ENCODE measurements at places on chromosomes 12 and 14.

- DNase-seq = no peak
These were observed 2.4 kb downstream of the TMEM121 start for GRCh38 chr14:105528586-105529318.

GRCh38 chr14:31006703-31007102 lies 18.7 kb upstream of the AP4S1 start:
- DNase-seq = no peak

GRCh38 chr14:34362641-34363251 lies 99.3 kb downstream of the SPTSSA start:
- DNase-seq = no peak

DNA sequence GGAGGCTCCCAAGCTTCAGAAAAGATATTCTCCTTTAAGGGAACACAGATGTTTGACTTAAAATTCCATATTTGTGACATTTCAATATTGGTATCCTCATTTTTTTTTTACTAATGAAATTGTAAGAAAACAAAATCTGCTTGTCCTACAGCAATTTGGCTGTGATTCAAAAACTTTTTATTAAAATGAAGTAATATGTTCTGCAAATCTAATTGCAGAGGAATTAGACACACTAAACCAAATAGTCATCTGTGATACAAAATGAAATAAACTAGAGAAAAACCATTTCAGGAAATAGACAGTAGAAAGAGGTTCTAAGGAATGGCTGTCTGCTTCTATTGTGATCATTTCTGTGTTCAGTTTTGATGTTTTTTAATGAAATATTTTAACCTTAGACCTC lies 50.1 kb upstream of the HIF1A start:
- DNase-seq = no peak

- no peak for DNase-seq
These were observed 46.4 kb downstream of the TRPV4 start for GRCh38 chr12:109786799-109787198.

GRCh38 chr12:90211017-90211416 lies 502.4 kb upstream of the ATP2B1 start:
- peak; percentile 78 for DNase-seq

DNA sequence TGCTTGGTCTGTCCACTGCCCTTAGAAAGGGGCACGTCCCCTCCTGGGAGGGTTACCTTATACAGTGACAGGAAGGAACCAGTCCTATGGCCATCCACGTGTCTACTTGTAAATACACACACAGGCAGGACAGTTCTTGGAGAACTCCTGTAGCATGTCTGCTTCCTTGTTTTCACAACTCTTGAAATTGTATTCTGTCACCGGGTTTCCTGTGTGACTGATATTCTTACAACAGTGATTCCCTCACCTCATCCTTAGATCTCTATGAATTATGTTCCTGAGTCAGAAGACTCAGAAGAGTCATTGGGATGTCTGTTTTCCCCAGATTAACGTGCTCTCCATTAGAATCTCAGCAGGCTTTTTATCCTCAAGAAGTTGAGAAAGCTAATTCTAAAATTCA lies 44.1 kb upstream of the DYNC1H1 start:
- DNase-seq = no peak

DNA sequence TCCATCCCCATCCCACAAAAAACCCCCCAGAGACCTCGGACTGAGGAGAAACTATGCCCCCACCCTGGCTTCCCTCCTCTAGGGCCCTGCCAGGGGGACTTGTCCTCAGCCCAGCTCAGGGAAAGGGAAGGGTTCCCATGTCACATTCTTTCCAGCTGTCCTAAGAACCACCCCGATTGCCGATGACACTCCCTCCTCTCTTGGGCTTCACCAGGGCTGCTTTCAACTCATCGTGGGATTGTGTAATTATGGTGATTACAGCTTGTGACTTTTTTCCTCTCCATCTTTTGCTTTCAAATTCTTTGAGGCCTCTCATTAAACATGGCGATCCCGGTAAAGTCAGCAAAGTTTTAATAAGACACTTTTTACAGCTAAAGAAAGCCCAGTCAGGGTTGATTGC lies 344.0 kb downstream of the DPF3 start:
- no peak for DNase-seq

GRCh38 chr12:22287101-22287500 lies 47.4 kb downstream of the ST8SIA1 start:
- DNase-seq = no peak

GRCh38 chr12:24884911-24885310 lies 64.0 kb downstream of the BCAT1 start:
- no peak for DNase-seq

DNA sequence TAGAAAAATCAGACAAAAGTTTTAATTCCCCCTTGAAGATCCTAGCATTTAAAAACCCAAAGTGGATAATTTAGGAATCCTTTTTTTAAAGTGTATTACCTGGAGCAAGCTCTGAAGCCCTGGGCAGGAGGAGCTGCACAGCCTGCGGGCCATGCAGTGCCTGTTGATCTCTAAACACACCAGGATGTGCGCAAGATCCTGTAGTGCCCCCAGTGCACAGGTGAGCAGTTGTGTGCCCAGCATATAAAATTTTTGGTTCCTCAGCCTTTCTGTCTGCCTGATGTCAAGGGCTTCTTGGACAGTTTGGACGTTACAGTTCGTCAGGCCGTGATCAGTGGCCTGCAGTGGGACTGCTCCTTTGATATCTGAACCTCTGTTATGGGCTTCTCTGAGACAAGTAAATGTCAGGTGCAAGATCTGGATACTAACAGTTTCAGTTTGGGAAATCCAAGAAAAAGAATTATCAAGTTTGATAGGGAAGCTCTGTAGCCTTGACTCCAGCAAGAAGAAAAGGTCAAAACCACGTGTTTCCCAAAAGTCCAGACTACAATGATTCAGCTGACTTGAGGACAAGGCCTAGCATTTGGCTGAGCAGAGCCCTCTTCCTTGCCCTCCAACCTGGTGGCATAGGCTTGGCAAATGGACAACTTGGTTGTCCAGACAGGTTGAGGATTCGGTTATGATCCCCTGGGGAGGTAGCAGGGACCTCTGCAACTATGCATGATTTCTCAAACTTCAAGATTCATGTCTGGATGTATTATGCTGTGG lies 1.0 kb downstream of the ATXN7L3B start:
- DNase-seq = no peak

- no peak for DNase-seq
These were observed 53.8 kb downstream of the VWF start for GRCh38 chr12:6070472-6071257.

- no peak for DNase-seq
These were observed 575.9 kb upstream of the MDGA2 start for GRCh38 chr14:48251290-48251689.

GRCh38 chr12:121626853-121627640 lies 717 bp downstream of the ORAI1 start:
- DNase-seq = peak; percentile 71

DNA sequence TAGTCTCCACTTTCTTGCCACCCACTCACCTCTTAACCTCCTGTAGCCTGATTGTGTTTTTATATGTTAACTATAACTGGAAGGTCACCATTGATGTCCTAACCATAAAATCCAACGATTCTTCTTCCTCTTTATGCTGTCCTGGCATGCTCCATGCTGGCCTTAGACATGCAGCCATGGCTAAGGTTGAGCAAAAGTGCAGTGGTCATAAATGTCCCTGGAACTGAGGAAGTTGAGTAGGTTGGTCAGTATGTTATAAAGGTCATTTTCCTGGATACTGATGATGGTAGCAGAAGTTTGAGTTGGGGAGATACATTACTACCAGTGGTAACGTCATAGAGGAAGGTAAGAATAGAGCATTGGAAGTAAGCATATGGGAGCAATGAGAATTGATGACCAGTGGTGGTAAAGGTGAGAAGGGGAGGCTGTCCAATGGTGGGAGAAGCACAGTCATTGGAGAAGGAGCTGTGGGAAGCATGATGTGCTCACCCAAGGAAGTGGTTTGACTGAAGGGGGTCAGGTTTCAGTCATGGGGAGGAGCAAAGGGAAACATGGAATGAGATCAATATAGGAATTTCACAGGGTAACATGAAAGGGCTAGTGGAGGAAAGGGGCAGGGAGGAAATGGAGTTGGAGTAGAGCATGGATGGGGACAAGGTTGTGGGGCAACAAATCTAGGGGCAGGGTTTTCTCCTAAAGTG lies 240.8 kb downstream of the DACT1 start:
- no peak for DNase-seq

GRCh38 chr12:50243507-50243906 lies 39.8 kb downstream of the LIMA1 start:
- DNase-seq = no peak

GRCh38 chr14:48805315-48805714 lies 780.9 kb downstream of the RPS29 start:
- no peak for DNase-seq

- no peak for DNase-seq
These were observed 86.1 kb upstream of the DYNC1H1 start for GRCh38 chr14:101878211-101878821.

GRCh38 chr12:109587921-109588320 lies 14.3 kb downstream of the MVK start:
- DNase-seq = no peak

GRCh38 chr14:24329736-24330135 lies 5.1 kb downstream of the ADCY4 start:
- no peak for DNase-seq

DNA sequence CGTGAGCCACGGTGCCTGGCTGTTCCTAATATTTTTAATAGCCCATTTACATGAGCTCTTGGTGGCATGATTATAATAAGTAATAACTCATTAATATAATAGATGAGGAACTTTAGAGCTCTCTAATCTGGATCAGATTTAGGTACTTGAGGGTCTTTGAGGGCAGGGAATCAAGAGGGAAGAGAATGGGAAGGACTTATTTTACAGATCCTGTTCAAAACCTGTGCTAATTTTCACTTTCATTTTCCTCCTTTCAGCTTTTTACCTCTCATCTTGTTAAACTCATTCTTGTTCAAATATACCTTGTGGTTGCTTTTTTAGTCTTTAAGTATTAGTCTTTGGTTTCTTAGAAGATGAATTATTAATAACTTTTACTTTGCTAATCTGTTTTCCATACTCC lies 5.6 kb downstream of the NECAP1 start:
- DNase-seq = no peak

- peak; percentile 16 for DNase-seq
These were observed 113.2 kb downstream of the TRMT5 start for GRCh38 chr14:60867503-60868172.

DNA sequence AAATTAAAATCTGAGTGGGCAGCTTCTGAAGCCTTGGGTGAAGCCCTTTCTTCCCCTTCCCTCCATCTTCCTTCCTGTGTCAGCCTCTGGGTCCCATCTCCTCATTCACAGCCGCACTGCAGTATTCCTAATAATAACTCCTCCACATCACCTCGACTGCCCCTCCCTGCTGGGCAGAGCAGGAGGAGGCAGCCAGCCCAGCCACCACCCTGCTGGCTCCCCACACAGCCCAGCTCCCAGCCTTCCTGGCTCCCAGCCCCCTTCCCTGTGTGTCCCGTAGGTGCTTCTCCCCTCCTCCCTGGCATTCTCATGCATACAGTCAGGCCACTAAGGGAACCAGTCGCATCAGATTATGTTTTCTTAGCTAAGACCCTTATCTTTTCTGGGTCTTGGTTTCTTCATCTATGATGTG lies 3.7 kb downstream of the IFFO1 start:
- DNase-seq = peak; percentile 77

- DNase-seq = peak; percentile 32
These were observed 1.5 kb downstream of the PLEKHA5 start for GRCh38 chr12:19131025-19131444.

DNA sequence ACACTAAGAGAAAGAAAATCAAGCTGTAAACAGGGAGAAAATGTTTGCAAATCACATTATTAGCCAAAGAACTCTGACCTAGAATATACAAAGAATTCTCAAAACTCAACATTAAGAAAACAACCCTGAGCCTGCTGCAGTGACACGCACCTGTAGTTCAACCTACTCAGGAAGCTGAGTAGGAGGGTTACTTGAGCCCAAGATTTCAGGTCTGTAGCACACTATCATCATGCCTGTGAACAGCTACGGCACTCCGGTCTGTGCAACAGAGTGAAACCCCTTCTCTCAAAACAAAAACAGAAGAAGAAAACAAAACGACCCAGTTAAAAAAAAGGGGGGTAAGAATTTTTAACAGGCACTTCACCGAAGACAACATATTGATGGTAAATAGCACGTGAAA lies 20.8 kb downstream of the SAV1 start:
- DNase-seq = no peak

GRCh38 chr12:71780237-71780822 lies 25.7 kb downstream of the RAB21 start:
- DNase-seq = peak; percentile 42

- no peak for DNase-seq
These were observed 15.8 kb upstream of the CELA1 start for GRCh38 chr12:51362307-51362706.

GRCh38 chr14:71996610-71997009 lies 64.4 kb downstream of the RGS6 start:
- no peak for DNase-seq

DNA sequence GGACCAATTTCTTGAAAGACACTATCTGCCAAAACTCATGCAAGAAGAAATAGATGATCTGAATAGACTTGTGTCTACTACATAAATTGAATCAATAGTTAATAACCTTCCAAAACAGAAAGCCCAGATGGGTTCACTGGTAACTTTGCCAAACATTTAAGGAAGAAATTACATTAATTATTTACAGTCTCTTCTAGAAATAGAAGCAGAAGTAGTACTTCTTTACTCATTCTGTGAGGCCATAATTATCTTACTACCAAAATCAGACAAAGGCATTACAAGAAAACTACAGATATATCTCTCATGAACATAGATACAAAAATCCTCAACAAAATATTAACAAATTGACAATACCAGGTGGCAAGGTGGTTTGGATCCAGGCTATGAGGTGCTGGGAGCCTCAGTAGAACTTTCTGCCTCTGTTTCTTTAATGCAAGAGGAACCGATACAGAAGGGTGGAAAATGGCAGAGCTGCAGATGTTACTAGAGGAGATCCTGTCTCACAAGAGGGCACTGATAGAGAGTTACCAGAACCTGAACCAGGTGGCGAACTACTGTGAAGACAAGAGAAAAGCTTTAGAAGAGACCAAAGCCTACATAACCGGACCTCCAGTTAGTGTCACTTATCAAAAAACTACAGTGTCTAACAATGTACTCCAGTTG lies 33.7 kb upstream of the KTN1 start:
- no peak for DNase-seq

- DNase-seq = no peak
These were observed 9.7 kb upstream of the CRY1 start for GRCh38 chr12:107103097-107103496.

- DNase-seq = no peak
These were observed 626.1 kb upstream of the NOVA1 start for GRCh38 chr14:27223906-27224305.

DNA sequence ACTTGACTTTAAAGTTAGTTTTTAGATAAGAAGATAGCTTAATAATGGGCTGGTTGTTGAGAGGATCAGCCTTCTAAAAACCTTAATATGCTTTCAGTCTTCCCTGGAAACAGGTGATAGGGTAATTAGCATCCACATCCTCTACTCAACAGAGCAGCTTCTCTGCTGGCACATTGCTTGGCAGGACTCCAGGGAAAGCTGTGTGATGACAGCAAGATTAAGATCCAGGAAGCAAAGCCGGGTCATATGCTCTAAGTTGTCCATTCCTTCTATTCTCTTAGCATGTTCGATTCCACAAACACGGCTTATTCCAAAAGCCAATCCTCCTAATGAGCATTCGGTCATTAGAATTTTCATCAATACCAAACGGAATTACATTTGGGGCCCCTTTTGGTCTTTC lies 87.0 kb downstream of the HMGA2 start:
- peak; percentile 73 for DNase-seq

GRCh38 chr14:89024691-89025090 lies 200.2 kb downstream of the TTC8 start:
- DNase-seq = no peak
